ENCODE measurements at places on chromosomes 6 and 20.

GRCh38 chr6:83853178-83854000, at the start of gene RIPPLY2:
TSS of gene RIPPLY2 (plus strand) at chr6:83853360. CDS start at chr6:83853417, 57 bp downstream.
- peak; percentile 10 for DNase-seq

DNA sequence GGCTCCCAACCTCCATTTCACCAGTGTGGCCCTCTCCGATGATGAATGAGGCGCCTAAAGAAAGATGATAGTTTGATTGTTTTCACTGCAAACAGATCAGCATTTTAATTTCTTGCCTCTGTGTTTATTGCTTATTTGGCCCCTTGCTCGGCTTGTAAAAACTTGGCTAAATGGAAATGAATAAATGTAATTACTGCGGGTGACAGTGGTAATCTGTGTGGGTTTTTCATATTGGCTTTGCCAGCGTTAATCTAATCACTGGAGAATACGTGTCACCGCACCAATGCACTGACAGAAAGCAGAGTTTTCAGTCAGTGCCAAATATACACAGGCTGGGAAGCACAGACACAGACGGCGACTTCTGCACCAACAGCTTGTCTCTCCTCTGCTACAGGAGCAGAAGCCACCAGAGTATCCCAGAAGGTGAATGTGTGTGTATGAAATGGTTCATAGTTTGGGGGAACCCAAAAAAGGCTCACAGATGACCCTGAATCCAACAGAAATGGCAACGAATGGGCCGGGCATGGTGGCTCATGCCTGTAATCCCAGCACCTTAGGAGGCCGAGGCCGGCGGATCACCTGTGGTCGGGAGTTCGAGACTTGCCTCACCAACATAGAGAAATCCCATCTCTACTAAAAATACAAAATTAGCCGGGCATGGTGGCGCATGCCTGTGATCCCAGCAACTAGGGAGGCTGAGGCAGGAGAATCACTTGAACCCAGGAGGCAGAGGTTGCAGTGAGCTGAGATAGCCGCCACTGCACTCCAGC, 534.0 kb downstream of the PKHD1 start:
- no peak for DNase-seq

DNA sequence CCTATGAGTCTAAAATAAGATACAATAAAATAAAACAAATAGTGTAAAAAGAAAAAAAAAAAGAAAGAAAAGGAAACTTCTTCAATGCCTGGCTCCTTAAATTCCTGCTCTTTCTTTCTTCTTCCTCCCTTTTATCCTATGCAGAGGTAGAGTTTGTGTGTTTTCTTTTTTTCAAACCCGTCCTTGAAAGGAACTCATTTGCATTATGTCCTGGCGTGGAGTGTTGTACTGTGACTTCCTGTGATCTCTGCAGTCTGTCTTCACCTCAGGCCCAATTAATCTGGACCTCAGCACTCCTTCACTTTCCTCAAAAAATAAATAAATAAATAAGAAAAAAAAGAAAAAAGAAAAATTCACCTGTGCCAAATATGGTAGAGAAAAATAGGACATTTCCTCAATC, 541.9 kb upstream of the SPTLC3 start:
- DNase-seq, result no peak

GRCh38 chr6:24549674-24550353, 55.0 kb downstream of the ALDH5A1 start:
- no peak for DNase-seq
